NCI-H187 (cell line): ENCODE measurements at places on chromosomes 1 and 21.

GRCh38 chr1:104592926-104593325, 843.2 kb downstream of the AMY1C start:
- DNase-seq: no peak

- no peak for DNase-seq
These were observed 1.8 kb downstream of the ZNF362 start for GRCh38 chr1:33257772-33258712.

DNA sequence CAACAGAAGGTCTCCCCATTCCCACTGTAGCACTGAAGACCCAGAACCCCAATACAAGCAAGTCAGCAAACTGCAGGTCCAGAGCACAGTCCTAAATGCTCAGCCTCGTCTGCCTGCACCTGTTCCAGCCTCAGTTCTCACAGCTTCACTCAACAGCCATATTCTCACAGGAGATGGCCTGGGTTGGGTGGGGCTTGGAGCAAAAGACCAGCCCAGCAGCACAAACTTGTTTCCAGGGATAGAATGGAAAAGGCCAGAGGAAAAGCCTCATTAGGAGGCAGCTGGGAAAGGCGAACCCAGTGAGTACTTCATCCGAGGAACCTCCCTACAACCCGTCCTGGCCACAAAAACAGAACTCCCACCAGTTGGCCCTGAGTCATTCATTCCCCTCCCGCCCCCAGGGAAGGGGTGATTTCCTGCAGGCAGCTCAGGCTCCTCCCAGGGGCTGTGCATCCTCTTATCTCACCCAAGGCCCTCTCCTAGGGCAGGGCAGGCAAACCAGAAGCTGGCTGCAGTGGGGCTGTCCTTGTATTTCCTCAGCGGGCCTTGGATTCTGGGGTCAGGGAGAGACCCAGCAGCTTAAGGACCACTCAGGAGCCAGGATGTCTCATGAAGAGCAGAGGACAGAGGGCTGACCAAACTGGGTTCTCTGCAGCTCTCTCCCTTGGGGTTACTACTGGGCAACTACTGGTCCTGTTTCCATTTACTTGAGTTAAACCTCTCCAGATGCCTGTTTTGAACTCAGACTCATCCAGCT, 7.4 kb upstream of the MPL start:
- DNase-seq: no peak

DNA sequence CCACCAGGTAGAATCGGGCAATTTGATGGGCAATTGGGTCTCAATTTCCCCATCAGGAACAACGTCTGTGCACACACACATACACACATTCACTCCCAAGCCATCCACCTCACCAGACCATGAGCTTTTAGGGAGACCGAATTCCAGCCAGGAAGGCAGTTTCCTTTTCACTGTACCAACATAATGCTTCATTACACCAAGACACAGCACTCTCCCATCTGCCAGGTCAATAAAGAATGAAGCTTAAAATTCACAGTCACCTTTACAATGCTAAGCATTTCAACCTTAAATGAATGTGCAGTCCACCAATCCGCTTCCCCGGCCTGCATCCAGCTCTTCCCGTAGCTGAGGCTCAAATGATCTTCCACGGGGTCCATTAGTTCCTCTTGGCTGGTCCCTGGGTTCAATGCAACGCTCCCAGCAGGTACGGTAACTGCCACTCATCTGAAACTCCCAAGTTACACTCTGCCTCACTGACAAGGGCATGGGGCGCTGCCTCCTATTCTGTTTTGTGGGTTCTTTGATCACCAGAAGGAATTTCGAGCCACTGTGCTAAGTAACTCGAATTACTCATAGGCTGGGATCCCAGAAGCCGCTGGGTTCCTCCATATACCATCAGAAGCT, 105.0 kb downstream of the SIM2 start:
- no peak for DNase-seq

DNA sequence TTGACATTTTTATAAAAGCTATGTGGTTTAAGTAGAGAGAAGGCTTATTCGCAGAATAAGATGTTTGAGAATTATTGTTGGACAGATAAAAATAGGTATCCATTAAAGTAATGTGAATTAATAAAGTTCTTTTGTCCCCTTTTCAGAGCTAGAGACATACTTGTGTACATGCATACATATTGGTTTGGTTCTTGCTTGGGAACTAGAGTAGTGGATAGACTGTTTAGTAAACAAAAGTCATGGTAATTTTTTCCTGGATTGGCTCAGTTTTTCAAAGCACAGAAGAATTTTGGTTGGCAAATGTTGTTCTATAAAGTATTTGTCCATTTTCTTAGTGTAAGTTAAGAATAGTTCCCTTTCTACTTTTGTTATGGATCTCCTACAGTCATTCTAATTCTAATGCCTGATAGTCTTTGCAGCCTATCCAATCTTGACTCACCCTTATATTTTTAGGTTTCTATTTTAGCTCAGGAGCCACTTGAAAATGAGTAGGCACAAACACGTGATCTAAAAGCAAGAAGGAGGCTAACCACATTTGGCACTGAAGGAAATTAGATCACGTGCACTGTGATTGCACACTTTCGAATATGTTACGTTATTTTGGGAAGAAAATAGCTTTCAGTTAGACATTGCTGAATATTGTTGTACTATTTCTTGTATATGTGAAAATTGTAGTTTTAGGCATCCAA, 47.0 kb downstream of the RABGAP1L start:
- no peak for DNase-seq

- no peak for DNase-seq
These were observed 237.3 kb downstream of the S1PR1 start for GRCh38 chr1:101474039-101474665.

DNA sequence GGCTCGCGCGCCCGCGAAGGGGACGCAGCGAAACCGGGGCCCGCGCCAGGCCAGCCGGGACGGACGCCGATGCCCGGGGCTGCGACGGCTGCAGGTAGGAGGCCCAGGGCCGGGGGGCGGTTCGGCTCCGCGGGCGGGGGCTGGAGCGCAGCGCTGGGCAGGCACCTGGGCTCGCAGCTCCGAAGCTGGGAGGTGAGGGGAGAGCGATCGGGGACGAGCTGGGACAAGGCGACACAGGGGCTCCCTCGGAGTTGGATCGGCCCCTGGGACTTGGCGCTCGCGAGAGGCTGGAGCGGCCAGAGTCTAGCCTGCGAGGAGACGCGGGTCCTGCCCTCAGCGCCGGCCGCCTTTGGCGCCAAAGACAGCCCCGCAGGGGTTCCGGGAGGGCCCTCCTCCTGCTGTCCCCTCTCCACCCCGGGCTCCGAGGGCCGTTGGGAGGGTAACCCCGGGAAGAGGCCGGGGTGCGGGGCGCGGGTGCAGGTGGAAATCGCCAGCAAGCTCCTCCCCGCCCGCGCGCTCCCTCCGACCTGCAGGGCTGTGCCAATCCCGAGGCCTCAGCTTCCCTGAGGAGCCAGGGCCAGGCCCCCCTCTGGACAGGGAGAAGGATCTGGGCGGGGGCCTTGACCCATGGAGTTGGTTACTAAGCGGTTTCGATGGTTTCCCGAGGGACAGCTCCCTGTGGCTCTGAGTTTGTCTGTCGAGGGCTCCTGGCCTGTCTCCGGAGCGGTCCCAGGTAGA, 401 bp downstream of the TP73 start:
- DNase-seq: no peak

DNA sequence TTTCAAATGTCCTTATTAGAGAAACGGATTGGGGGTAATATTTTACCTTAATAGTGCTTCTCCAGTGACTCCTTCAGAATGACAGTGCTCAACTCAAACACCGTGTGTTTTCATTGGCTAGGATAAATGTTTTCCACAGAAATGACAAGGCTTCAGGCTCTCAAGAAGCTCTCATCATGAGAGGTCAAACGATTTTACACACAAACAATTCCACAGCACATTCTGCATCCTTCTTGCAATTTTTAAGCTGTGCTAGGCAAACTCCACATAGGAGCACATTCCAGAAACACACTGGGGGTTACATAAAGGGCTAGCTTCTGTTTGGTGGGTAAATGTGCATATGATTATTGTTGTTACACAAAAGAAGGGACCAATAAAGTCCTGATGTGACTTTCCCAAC, 75.5 kb upstream of the IPO9 start:
- DNase-seq: no peak

GRCh38 chr1:81912383-81912782, 111.6 kb downstream of the ADGRL2 start:
- DNase-seq: no peak

- no peak for DNase-seq
These were observed 609 bp upstream of the ATF3 start for GRCh38 chr1:212607913-212608391.

GRCh38 chr21:14857529-14857928, 207.3 kb downstream of the NRIP1 start:
- no peak for DNase-seq

DNA sequence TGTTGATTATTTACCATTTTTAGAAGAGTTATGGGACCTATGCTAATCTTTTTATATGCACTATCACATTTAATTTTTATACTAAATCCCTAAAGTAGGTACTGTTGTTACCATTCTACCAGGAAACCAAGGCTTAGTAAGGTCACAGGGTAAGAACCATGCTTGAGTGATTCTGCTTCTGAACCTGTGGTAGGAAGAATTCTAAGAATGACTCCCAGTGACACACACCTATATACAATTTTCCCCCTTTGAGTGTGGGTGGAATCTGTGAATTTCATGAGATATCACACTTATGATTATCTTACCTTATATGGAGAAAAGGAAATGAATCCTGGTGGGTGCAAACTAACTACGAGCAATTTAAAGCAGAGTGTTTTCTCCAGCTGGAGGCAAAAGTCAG, 391.0 kb downstream of the USH2A start:
- DNase-seq: no peak

DNA sequence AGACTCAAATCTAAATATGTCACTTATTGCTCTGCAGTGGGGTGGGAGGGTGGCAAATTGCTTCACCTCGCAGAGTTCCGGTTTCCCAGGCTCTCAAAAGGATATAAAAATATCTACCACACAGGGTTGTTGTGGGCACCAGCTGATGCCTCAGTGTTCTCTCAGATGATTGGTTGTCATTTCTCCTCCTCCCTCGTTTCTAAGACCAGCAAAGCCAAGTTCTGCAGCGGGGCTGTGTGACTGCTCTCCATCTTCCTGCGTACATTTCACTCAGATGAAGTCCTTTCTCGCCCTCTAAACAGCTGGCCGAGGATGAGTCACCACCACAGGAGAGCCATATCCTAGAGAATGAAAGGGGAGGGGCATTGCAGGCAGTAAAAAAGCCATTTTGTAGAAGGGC, 35.0 kb upstream of the VWA5B1 start:
- DNase-seq: no peak

DNA sequence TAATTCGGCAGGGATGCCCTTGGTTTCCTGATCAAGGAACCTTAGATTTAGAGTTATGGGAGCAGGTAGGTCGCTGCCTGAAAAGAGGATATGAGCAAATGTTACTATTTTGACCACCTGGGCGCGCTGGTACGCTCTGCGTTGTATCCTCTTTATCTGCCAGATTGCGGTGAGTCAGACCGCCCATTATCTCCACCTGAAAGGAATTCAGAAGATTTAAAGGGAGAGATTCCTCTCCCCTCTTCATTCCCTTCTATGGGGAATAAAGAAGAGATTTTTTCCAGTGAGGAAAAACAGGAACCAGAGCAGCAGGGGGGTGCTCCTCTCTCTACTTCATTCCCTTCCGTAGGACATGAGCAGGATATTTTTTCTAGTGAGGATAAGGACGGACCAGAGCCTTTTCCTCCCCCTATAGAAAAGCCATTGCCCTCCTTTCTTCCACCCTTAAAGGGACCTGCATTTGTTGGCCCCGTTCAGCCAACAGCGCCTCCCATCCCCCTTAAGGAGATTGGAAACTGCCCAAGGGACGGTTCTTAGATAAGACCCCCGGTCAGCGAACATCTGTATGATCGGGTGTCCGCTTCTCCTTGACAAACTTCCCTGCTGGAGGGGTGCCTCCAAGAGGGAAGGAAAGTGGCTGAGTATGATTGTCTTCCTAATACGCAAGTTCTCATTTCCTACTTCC, 34.1 kb downstream of the CLCA1 start:
- no peak for DNase-seq

DNA sequence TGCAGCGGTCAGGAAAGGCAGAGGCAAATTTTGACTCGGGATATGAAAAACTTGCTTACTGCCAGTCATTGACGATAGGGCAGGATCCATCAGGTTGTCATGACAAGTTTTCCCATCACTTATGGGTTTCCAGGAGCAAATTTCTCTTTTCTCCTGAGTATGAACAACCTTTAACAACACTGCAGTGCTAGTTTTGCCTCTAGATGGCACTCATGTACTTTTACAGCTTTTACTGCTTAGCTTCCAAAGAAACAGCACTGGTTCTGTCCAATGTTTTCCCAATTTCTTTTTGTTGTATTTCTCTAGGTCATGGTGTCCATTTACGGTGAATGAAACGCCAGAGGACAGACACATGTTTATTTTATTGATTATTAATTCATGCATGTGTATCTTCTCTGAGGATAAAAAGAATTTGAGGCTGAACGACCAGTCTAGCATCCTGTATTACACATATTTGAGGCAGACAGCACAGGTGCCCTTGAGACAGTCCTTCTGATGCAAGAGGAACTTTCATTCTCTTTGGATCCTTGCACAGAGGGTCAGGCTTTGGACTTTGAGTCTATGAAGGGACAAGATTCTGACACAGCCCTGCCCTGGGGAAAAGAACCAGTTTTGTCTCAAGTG, 112.3 kb upstream of the TRABD2B start:
- peak; percentile 52 for DNase-seq

GRCh38 chr1:196774603-196775002, at the start of gene CFHR3:
CFHR3 (plus strand) TSS chr1:196774840; CDS start chr1:196774887, 47 bp downstream.
- DNase-seq: no peak

DNA sequence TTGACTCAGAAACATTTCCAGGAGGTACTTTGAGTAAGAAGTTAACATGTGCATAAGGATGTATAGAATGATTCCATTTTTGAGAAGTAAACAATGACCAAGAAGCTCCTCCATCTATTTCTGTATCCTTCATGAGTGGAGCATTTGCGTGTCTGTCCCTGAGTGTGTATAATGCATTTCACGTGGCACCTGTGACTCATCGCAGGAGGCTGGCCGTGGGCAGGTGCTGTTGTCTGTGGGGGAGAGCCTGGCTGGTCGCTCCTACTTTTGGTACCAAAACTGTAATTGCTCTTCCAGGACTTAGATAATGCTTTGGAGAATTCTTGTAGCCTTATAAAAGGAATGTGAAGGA, 16.5 kb downstream of the SLC37A1 start:
- DNase-seq: no peak

- no peak for DNase-seq
These were observed 1166.6 kb upstream of the ADGRL2 start for GRCh38 chr1:80633947-80634706.

DNA sequence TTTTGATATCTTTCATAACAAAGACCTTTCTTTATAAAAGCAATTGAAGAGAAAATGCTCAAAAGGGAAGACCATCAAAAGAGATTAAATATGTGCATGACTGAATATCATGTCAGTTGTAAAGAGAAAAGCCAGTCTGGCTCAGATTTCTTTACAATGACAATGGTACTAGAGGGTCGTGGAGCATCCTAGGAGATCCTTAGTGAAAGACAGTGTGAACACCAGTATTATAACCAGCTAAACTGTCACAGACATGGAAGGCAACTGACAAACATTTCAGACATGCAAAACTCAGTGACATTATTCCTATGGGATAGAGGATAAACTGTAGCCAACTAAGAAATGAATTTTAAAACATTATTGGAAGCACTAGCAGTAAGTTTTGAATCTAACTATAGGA, 27.1 kb upstream of the ADARB1 start:
- no peak for DNase-seq
